ENCODE measurements at places on chromosomes 11 and 22.

GRCh38 chr11:14384338-14384737 lies 25.4 kb upstream of the RRAS2 start:
- DNase-seq = no peak

DNA sequence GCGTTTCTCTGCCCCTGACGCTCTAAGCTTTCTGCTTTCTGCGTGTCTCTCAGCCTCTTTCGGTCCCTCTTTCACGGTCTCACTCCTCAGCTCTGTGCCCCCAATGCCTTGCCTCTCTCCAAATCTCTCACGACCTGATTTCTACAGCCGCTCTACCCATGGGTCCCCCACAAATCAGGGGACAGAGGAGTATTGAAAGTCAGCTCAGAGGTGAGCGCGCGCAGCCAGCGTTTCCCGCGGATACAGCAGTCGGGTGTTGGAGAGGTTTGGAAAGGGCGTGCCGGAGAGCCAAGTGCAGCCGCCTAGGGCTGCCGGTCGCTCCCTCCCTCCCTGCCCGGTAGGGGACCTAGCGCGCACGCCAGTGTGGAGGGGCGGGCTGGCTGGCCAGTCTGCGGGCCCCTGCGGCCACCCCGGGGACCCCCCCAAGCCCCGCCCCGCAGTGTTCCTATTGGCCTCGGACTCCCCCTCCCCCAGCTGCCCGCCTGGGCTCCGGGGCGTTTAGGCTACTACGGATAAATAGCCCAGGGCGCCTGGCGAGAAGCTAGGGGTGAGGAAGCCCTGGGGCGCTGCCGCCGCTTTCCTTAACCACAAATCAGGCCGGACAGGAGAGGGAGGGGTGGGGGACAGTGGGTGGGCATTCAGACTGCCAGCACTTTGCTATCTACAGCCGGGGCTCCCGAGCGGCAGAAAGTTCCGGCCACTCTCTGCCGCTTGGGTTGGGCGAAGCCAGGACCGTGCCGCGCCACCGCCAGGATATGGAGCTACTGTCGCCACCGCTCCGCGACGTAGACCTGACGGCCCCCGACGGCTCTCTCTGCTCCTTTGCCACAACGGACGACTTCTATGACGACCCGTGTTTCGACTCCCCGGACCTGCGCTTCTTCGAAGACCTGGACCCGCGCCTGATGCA lies at the start of gene MYOD1:
Gene MYOD1 (plus strand): TSS at position 544 of the 910 bp plus-strand sequence. CDS start 212 bp downstream, at position 756.
- no peak for DNase-seq

GRCh38 chr11:115759622-115760460 lies 255.6 kb upstream of the CADM1 start:
- peak; percentile 70 for DNase-seq

DNA sequence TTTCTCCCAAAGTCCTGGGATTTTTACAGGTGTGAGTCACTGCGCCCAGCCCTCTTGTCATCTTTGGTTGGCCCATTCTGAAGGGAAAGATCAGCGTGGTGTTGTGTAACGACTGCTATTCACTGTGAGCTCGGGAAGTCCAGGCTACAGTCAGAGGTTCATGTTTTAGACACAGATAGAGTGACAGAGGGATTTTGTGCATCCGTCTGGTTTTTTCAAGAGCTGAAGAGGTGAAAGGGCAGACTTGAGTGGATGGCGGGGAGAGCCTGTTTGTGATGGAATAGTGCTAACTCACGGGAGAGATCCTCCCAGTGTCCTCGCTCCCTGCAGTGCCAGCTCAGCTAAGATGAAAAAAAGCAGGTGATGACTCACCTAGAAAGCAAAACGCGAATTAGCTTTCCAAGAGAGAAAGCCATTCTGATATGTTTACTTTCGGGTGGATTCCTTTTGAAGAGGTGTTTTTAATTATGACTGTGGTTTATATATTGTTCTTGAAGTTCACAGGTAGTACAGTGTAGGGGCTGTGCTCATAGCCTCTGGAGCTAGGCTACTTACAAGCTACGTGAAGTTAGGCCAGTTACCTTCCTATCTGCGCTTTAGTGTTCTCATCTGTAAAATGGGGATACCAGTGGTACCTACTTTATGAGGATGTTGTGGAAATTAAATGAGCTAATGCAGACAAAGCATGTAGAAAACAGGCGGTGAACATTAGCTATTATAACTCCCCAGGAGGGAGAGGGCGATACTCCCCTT lies 67.2 kb downstream of the C11orf91 start:
- peak; percentile 45 for DNase-seq

DNA sequence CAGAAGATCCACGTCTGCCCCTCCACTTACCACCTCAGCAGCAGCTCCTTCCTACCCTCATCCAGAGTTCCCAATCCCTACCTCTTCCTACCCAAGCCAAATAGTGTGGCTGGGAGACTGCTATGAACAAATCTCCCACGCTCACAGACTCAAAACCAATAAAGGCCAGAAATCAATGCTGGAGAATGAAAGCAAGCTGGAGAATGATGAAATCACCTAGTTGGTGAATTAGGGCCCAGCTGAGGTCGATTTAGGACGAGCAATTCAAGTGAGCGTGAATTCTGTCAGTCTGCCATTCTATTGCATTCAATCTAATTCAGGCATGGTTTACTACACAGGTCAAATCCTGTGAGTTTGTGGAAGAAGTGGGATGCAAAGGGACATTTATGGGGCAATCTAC lies 22.5 kb downstream of the COMMD9 start:
- no peak for DNase-seq

DNA sequence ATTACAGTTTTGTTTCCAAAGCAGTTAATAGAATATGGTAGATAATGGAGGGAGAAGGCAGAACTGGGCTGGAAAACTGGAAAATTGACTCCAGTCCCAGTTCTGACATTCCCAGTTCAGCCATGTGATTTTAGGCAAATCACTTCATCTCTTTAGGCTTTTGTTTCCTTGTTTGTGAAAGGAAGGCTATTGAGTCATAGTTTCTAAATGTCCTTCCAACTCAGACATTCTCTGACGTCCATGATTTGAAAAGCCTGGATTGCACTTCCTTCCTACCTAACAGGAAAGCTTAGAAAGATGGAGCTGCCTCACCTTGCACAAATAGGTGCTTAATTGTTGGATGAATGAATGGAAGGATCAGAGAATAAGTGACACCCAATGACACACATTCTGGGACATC lies 19.8 kb upstream of the GALNT18 start:
- DNase-seq = no peak

DNA sequence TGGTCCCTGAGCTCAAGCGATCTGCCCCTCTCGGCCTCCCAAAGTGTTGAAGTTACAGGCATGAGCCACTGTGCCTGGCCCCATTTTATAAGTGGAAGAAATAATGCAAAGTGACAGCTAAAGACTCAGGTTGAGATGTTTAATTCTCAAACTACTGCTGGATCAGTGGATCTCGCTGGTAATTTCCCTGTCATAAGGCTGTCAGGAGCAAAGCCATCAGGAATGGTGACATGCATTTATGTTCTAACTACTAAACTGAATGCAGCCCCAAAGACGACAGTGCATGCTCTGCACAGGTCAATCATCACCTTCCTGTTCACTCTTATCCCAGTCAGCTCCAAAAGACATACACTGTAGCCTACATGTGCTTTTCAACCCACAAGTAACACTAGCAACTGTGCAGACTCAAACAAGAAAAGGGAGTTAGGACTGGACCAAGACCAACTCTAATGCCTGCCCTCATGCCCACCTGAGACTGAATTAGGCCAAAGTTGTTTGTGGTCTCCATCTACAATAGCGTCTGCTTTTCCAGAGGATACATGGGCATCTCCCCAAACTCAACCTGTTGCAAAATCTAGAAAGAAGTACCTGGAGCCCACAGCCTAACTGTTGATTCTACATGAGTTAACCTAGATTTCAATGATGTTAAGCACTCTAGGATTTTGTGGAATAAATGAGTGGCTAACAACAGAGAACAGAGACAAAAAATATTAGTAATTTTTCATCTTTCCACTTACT lies 14.8 kb downstream of the TMEM216 start:
- no peak for DNase-seq

DNA sequence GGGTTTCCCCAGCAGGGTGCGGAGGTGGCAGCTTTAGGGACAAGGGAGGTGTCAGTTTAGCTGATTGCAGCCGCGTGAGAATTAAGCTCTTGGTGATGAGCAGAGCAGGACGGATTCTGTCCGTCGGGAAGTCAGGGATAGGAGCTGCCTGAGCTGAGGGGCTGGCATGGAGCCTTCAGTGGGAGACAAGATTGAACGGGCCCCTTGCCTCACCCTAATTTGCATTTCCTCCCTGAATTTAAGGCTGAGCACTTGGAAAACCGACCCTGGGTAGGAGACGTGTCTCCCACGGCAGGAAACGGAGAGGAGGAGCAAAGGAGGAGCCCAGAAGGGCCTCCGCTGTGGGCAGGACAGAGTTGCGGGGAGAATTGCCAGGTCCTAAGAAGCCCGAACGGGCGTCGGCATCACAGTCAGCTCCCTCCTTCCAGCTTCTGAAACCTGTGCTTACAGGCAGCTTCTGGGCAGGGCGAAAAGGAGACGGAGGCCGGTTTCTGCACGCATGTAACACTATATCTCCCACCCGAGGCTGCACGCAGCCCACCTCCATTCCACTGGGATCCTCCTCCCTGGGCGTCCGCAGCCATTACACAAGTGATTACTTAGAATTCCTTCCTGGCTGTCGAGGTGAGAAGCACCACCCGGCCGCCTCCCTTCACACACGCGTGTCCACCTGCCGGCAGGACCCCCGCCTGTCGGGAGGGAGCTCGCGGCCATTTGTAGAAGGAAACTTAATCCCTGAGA lies 345.8 kb downstream of the BRD1 start:
- DNase-seq = peak; percentile 12

- no peak for DNase-seq
Measured at GRCh38 chr11:36803084-36803483, 205.0 kb upstream of the RAG2 start.

DNA sequence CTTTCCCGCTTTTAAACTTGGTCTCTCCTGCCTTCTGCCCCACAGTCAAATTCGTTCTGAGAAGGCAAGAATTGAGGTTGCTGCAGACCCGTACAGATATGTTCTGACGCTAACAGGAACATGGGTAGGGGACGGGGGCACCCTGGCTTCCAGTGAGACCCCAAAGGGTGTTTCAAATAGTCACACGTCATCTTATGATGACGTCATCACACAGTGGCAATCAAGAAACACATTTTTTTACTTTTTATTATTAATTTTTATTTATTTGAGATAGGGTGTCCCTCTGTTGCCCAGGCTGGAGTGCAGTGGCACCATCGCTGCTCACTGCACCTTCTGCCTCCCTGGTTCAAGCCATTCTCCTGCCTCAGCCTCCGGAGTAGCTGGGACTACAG lies 22.9 kb upstream of the TESMIN start:
- no peak for DNase-seq

- DNase-seq = no peak
Measured at GRCh38 chr11:128553662-128554362, 33.5 kb downstream of the ETS1 start.

GRCh38 chr11:122910775-122911174 lies 28.2 kb downstream of the JHY start:
- peak; percentile 37 for DNase-seq

GRCh38 chr22:19943082-19944026 lies 1.7 kb upstream of the TXNRD2 start:
- peak; percentile 57 for DNase-seq

GRCh38 chr11:102530558-102530957 lies at the start of gene MMP7:
Gene MMP7 (minus strand): TSS chr11:102530747. CDS start chr11:102530700, 47 bp downstream.
- DNase-seq = peak; percentile 78

- no peak for DNase-seq
Measured at GRCh38 chr11:67315325-67315909, 12.1 kb downstream of the SSH3 start.

DNA sequence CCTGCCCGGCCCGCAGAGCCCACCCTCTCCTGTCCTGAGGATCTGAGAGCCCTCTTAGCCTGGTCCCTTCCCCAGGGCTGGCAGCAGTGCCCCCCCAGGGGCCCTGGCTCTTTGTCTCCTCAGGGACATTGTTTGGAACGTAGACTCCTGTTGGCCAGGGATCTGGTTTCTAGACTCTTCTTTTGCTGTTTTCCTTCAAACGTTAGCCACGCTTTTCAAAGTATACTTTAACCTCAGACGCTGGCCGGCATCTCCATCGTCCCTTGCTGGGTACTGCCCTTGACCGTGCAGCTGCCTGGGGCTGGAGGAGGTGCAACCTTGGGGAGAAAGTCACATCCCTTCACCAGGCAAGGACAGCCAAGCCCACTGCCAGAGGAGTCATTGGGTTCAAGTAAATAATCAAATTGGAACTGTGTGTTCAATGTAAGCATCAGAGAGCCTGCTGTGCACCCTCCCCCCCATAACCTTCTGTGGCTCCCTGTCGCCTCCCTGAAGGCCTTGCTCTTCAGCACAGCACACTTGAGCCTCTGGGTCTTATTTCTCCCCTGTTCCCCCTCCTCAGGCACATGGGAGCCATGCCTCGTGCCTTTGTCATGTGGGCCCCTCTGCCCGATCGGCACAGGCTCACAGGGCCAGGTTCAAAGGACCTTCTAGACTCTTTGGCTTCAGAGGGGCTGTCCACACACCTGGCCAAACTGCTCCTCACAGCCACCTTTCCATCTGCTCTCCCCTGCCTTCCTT lies 21.8 kb upstream of the WNT7B start:
- no peak for DNase-seq

DNA sequence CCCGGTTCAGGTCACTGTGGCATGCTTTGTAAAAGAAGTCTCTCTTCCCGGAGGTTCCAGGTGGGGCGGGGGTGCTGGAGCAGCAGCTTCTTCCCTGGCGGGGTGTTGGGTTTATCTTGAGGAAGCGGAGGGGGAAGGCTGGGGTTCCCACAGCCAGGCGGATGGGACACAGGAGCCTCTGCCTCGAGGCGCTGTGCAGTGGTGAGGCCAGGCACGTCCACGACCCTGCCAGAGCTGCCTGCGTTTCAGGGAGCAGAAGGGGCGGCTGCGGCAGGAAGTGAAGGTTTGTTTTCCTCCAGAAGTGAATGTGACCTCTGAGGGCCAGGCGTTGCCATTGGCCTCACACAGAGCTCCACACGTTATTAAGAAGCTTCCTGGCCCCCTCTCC lies 20.1 kb upstream of the ADORA2A start:
- no peak for DNase-seq

DNA sequence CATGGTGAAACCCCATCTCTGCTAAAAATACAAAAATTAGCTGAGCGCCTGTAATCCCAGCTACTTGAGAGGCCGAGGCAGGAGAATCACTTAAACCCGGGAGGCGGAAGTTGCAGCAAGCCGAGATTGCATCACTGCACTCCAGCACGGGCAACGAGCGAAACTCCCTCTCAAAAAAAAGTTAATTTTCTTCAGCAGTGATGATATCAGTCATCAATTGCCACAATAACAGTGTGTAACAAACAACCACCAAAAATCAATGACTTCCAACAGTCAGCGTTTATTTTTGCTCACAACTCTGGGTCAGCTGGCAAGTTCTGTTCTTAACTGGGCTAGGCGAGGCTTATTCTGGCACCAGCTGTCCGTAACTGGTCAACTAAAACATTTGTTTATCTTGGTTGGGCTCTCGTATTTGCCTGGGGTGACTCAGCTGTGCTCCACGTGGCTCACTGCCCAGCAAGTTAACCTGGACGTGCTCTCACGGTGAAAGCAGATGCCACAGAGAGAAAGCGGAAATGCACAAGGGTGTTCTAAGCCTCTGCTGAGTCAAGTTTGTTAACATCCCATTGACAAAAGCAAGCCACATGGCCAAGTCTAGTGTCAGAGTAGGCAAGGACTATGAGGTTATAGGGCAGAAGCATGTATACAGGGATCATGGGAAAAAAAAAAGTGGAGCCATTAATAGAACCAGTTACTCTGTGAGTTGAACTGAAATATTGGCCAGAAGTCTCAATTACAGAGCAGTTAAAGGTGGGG lies 52.1 kb downstream of the LHFPL7 start:
- DNase-seq = peak; percentile 23
